NCI-H2081 treated with DMSO at 0.1 percent for 48 hours (cell line): ENCODE measurements at places on chromosomes 16 and 17.

DNA sequence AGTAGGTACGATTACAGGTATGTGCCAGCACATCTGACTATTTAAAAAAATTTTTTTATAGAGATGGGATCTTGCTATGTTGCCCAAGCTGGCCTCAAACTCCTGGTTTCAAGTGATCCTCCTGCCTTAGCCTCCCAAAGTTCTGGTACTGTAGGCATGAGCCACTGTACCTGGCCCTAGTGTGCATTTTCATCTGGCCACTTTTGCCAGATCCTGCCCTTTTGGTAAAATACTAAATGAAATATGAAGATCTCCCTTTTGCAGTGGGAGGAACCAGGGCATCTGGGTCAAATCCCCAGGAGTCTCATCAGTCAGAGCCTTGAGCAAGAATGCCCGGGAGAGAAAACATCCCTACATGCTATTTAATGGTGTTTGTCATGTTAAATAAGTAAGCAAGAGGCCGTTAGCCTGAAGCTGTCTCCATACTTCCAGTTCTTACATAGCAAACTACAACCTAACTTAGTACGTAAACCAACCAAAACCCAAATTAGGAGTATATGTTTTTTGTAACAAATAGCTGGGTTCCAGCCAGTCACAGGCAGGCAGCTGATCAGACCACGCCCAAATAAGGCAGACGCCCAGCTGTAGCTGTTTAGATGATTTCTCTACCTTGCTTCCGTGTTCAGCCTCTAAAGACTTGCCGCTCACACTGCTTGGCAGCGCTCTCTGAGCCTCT lies 46.5 kb upstream of the CLEC18A start:
- no peak for DNase-seq

DNA sequence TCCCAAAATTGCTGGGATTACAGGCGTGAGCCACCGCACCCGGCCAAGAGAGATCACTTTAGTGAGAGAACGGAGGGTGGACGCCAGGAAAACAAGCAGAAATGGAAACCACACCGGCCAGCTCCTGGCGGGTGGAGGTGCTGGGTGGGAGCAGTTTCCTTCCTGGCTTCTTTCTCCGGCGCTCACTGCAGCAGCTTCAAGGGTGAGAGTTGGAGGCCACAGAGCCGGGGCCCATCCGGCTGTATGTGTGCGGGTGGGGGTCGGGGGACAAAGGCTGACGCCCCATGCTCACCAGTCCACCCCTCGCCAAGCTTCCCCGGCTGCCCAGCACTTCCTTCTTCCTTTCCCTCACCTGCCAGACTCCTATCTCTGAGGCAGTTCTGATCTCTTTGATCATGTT lies 13.5 kb upstream of the BHLHA9 start:
- no peak for DNase-seq

DNA sequence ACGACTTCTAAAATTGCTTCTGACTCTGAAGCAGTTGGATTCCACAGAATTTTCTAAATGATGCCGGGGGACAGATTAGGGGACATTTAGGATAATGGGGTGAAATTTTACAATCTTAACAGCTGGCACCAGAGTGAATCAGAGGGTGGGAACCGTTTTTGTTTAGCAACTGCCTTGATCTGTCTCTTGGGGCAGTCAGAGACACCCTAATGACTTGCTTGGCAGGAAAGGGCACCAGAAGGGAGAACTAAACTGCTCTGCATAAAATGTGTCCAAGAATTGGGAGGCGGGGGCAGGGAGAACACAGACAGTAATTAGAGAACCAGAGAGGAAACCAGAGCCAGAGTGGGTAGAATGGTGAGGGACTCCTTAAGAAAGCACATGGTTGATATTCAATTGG lies 6.1 kb upstream of the ABCC12 start:
- no peak for DNase-seq

DNA sequence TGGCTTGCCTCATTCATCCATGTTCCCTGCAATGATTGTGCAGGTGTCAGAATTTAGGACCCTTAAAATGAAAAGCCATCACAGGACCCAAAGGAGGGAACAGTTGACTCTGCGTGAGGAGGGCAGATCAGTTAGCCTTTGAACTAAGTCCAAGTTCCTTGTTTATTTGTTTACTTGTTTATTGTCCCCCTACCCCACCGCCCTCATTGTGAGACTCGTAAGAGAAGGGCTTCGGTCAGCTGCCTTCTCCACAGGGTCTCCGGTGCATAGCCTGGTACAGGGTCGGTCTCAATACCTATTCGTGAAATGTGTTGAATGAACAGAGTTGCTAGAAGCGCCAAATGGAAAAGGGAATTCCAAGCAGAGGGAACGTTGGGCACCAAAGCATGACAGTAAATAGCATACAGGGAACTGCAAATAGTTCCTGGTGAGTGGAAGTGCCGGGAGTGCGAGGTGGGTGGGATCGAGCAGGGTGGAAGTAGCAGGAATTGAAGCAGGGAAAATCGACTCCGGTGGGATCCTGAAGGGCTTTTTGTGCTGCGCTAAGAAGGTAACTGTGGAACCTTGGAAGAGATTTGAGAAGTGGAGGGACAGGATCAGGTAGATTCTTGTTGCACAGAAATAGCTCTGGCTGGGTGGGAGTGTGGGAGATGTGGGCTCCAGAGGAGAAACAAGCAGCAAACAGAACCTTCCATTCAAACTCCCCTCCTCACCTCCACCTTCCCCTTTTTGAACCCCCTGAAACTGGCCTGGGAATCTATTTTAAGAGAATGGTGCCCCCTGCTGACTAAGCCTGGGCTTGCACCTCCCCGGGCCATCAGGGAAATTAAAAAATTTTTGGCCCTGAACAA lies 12.7 kb downstream of the SLC35B1 start:
- DNase-seq: no peak

- DNase-seq: no peak
Observed at GRCh38 chr17:5629128-5629527, 44.8 kb upstream of the NLRP1 start.
